ENCODE measurements at places on chromosomes 2 and 18.

GRCh38 chr2:219400562-219400961, 12.8 kb upstream of the DNPEP start:
- no peak for DNase-seq

DNA sequence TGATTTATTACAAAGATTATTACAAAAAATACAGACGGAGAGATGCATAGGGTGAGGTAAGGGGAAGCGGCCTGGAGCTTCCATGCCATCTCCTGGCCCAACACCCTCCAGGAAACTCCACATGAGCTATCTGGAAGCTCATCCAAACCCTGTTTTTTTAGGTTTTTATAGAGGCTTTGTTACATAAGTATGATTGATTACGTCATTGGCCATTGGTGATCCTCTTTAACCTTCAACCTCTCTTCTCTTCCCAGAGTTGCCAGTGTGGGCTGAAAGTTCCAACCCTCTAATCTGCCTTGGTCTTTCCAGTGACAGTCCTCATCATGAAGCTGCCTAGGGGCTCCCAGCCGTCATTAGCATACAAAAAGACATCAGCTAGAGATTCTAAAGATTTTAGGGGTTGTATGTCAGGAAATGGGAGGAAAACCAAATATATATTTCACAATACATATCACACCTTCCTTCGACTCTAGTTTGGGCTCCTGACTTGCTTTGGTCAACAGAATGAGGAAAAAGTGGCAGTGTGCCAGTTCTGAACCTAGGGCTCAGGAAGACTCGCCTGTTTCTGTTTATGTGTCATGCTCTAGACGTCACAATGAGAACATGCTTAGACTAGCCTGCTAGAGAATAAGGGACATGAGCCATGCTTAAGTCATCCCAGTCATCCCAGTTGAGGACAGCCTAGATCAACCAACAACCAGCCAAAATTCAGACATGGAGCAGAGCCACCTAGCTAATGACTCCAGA, 54.1 kb downstream of the ETAA1 start:
- DNase-seq: no peak

DNA sequence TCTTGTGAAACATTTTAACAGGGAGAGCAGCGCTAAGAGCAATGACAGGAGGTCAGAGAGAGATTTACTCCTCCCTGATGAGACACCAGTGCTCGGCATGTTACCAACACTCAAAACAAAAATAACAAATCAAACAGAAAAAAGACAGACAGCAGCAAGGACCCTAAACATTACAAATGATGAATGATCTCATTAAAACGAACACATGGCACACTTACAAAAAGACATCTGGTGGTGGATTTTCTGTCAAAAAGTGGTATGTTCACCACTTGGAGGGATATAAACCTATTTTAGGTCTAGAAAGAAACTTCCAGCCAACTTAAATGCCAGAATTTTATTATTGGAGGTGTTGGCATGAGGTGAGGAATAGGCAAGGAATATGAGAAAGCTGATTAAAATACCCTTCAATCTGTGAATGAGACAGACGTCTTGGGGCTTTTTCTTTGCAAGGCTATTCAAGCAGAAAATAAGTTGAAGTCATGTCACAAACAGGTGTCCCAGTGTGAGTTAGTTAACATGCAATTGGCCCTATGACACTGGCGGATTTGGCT, 112.8 kb downstream of the PRELID3A start:
- no peak for DNase-seq

GRCh38 chr2:65075605-65076344, 19.6 kb downstream of the CEP68 start:
- no peak for DNase-seq

DNA sequence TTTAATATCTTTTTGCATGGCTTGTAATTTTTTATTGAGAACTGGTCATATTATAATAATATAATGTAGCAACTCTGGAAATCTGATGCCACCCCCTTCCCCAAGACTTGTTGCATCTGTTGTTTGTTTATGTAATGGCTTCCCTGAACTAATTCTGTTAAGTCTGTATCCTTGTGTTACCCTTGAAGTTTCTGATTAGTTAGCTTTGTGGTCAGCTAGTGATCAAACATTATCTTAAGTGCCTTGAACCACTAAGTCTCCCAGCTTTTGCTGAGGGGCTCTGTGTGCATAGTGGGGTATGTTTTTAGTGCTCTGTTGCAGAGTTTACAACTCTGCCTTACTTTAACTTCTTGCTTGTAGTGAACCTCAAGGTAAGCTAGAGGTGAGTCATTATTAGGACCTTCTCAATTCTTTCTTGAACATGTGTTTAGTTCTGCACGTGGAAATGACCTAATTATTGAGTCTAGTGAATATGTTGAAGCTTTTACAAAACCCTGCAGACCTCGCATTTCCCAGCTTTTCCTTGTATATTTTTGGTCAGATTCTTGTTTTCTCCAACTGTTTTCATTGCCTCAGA, 24.8 kb downstream of the SMCHD1 start:
- DNase-seq: no peak

- DNase-seq: no peak
Observed at GRCh38 chr18:77648411-77648810, 398.8 kb downstream of the GALR1 start.

- DNase-seq: no peak
Observed at GRCh38 chr2:10538224-10538894, 90.2 kb upstream of the ODC1 start.

GRCh38 chr18:13279181-13280069, 60.9 kb downstream of the LDLRAD4 start:
- DNase-seq: peak; percentile 44

- DNase-seq: peak; percentile 15
Observed at GRCh38 chr2:61537277-61537949, 743 bp downstream of the XPO1 start.

- DNase-seq: no peak
Observed at GRCh38 chr18:58412844-58413666, 215.8 kb downstream of the ALPK2 start.

GRCh38 chr2:186201371-186201770, 284.7 kb upstream of the ZC3H15 start:
- DNase-seq: no peak

GRCh38 chr2:215881582-215881981, 131.8 kb downstream of the MREG start:
- DNase-seq: no peak

DNA sequence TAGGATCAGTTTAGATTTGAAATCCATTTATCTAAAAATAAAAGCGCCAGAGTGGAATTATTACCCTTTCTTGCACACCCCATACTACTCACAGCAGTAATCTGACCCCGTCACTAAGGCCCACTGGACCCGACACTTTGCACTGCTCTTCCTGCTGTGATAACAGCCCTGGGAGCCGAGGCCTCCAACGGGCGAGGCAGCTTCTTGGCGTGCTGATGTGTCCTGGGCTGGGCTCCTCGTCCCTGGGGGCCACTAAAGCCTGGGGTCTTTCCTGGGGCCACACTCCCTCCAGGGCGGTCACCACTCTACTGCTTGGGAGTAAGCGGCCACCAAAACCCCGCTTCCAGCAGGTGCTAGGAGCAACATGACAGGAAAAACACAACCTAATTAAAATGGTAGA, 61.7 kb downstream of the ZAP70 start:
- DNase-seq: no peak

DNA sequence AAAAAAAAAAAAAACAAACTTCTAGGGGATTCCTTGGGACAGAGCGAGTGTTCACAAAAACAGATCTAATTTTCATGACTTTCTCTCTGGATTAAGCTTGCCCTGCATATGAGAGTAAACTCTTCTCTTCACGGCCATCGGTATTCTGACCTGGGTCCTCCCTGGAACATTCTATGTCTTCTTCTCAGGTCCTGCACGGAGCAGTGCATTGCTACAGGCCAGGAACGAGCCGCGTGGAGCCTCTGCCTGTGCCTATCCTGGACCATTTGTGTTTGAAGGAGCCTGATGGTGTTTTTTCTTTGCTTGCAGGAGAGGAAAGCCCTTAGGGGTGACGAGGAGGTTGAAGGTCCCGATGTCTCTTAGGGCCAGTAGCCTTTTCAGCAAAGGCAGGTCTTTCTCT, 1.8 kb upstream of the OXER1 start:
- no peak for DNase-seq

GRCh38 chr18:58350526-58350925, 278.4 kb downstream of the ALPK2 start:
- no peak for DNase-seq

GRCh38 chr2:132951008-132951714, 281.2 kb upstream of the LYPD1 start:
- DNase-seq: no peak

DNA sequence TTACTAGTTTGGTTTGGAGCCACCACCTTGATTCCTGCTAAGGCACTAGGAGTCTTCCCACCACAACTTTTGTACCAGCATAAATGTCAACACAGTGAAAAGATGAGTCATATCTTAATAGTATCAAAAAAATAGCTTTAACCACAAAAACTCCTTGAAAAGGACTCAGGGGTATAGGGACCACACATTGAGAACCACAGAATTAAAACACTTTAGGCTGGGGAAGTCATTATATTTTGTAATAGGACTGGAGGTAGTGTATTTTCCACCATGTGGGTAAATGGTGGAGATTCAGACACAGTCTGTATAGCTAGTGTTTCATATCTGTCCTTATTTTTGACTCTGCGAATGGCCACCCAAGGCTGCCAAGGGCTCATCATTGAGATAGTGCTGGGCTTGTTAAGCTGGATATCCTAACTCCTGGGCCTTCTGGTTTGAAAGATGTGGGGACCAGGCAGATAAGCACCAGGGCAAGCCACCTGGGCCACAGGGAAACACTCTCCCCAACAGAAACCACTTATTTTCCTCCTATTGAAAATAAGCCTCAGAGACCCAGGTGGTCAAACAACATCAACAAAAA, 19.1 kb upstream of the FHL2 start:
- no peak for DNase-seq

- no peak for DNase-seq
Observed at GRCh38 chr2:241460631-241461030, 47.8 kb downstream of the STK25 start.

GRCh38 chr18:23690505-23691068, 1.3 kb downstream of the LAMA3 start:
- DNase-seq: no peak

DNA sequence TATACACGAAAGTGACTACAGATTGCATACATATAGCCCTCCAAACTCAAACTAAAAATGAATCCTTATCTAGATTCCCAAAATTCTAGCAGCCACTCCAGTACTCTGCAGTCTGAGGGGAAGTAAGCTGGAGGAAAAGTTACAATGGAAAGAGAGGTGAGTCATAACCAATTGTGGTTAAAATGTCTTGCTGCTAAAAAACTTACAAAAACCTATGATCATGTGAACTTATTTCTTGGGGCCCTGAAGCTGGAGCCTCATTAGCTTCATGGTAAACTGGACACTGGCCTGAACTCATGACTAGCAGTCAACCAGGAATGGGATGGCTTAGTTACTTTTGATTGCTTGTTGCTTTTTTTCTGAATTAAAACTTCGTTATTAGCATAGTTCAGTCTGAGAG, 175.9 kb downstream of the SLC4A3 start:
- DNase-seq: no peak

GRCh38 chr2:237122214-237122666, 36.6 kb downstream of the COPS8 start:
- DNase-seq: peak; percentile 48

- DNase-seq: no peak
Observed at GRCh38 chr18:22348521-22349316, 69.0 kb downstream of the CTAGE1 start.

DNA sequence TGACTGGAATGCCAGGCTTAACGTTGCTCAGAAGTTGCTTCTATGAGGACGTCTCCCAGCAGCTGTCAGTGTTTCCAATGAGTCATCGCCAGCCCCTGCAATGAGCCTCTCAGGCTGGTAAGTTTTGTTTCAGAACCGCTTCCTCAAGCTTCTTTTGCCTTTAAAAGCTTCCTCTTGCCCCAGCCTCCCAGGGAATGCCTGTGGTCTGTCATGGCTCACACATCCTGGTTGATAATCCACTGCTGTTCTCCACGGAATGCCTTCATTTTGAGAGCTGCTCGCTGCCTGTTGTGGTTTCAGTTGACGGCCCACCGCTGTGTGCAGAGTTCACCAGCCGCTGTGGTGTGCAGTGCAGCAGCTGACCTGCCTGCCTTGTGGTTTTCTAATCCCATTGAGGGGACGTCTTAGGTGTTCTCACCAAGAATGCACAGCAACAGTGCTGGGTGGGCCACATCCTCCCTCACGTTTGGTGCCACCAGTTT, 96.4 kb downstream of the RTP5 start:
- peak; percentile 58 for DNase-seq

GRCh38 chr2:42926434-42927333, 134.3 kb upstream of the HAAO start:
- no peak for DNase-seq

DNA sequence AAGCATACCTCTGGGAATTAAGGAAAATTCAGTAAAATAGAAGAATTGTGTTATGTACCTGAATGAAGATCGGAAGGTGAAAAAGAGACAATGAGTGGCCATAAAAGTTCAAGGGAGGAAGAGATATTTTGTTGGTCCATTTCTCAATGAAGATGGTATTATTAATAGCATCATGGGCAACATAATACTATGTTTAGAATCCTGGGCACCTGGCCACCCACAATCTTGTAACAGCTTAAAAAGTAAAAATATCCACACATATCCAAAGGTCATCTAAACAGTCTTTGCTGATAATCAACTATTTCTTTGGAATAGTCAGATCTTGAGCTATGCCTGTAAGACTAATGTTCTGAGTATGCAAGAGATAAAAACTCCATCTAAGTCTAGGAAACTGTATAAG, 73.7 kb downstream of the XIRP2 start:
- DNase-seq: no peak

DNA sequence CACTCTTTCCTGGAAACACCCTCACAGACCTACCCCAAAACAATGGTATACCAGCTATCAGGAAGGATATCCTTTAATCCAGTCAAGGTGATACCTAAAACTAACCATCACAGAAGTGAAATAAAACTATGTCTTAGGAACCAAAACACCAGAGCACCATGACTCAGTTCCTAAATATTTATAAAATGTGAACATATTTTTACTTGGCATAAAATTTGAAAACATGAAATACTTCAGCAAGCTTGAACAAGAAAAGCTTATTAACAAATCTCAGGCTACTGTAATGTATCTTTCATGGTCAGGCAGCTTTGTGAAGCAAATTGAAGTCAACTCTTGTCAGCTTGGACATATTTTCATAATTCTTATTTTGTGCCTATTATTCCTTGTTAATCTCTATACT, 440.8 kb upstream of the CDH20 start:
- no peak for DNase-seq

Measured in stimulated activated CD4-positive, alpha-beta T cell treated with anti-CD3 and anti-CD28 coated beads, Interleukin-1b, Interleukin-23, amount 100 ng/mL, for 24 hours (primary cell).